ENCODE measurements at places on chromosomes 13 and 19.

DNA sequence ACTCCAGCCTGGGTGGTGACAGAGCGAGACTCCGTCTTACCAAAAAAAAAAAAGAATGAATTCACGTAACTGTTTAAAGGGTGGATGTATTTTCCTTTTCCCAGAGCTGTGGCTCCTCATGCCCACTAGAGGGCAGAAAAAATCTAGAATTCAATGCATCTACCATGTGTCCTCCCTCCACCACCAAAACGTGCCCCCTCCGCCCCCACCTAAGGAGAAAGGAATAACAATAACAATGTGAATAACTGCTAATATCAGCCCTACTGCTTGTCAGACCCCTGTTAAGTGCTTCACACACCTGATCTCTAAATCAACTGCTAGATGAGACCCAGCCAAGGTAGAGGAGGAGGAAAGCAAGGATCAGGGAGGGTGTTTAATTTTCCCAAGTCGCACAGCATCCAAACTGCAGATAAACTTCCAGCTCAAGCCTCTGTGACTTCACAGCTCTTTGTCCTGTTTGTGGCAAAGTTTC is 20.2 kb upstream of the PNMA8B start:
- DNase-seq: no peak

DNA sequence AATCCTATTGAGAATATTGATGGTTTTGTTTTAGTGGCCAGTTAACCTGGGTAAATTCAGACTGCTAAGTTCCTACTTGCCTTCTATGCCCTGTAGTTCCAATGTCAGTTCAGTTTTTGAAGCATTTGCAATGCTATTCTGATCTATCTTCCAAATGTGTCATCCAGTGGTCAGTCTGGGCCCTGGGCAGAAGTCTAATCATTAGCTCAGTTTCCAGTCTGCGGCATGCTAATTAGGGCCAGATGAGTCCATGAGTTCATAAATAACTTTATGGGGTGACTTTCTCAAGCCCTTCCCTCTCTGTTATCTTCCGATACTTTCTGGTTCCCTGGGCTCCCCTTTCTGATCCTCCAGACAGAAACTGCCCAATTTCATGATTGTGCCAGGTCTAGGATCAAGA is 32.7 kb downstream of the FAM187B start:
- DNase-seq: no peak

DNA sequence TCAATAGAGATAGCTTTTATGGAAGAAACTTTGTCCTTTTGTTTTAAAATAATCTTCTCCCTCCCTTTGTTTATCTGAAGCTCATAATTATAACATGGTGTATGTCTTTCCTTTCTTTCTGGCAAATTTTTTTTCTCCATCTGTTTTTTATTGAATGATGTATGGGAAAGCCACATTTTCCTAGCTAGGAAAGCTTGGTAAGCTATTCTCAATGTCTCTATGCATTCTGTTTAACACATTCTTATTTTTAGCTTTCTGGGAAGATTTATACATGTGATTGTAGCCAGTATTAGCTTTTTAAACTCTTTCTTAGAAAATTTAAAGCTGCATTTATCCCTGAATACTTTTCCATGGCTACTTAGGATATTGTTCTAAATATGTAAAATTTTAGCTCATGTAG is 124.9 kb upstream of the CSNK1A1L start:
- DNase-seq: no peak

- no peak for DNase-seq
Observed at GRCh38 chr19:37790244-37790925, 11.0 kb upstream of the ZNF573 start.

DNA sequence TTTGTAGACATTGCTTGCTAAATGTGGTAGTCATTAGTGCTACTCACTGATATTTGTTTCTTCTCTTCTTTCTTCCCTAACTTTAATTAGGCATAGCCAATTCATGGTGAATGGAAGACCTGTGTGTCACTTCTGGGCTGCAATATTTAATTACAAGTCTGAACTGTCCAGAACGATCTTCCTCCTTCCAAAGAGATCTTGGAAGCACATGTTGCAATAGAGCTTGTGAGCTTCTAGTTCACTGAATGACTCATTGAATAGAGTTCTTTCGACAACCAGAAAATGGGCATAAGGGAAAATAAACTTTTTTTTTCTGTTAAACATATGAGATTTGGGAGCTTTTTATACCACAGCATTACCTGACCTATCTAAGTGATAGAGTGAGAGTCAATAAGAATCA is 1264.6 kb downstream of the PCDH9 start:
- no peak for DNase-seq

- DNase-seq: no peak
Observed at GRCh38 chr13:43061496-43062280, 38.3 kb downstream of the DNAJC15 start.

GRCh38 chr13:20709782-20710181 is 6.3 kb downstream of the IL17D start:
- DNase-seq: no peak

- no peak for DNase-seq
Observed at GRCh38 chr13:25702386-25702785, 330.6 kb downstream of the ATP8A2 start.

GRCh38 chr19:23762884-23763711 is 4.4 kb upstream of the ZNF681 start:
- peak; percentile 84 for DNase-seq

GRCh38 chr19:17739121-17739875 is 12.0 kb upstream of the FCHO1 start:
- no peak for DNase-seq

- no peak for DNase-seq
Observed at GRCh38 chr13:61927648-61928047, 512.0 kb upstream of the PCDH20 start.

DNA sequence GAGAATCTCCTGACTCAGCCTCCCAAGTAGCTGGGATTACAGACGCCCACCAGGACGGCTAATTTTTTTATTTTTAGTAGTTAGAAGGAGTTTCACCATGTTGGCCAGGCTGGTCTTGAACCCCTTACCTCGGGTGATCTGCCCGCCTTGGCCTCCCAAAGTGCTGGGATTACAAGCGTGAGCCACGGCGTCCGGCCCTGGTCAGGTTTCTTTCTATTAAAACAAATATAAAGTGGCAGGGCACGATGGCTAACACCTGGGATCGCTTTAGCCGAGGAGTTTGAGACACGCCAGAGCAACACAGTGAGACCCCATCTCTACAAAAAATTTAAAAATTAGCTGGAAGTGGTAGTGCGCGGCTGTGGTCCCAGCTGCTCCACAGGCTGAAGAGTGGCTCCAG is 1.5 kb upstream of the MED25 start:
- DNase-seq: no peak

DNA sequence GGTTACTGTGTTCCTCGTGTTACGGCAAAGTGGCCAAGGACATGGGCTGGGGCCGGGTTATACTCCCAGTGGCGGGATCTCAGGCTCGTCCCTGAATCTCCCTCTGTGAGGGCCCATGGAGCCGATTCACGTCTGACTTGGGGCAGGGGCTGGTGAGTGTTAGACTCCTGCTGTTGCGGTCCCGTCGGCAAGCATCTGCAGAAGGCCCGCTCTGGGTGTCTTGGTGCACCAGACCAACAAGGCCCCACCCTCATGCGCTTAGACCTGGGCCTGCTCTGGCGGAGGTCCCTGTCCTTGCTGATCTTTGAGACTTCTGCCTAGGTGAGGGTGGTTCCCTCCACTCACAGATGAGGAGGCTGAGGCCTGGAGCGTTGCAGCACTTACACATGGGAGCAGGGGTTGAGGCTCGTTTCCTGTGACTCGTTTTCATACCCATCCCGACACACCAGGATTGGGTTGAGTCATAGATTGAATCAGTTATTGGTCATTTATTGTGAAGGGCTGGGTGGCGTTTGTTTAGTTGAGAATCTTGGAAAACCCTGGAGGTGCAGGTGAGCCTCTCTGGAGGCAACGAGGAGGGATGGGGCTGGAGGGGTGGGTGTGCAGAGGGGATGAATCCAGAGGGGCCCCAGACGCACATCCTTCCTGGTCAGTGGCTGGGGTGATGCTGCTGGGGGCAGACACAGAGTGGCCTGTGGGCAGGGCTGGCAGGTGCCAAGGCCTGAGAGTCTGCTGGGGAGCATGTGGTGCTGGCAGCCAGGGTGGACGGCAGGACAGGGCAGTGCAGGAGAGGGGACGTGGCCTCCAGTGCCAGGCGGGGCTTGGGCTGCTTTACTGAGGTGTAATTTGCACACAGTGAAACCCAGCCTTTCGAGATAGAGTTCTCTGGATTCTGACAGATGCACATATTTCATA is 4.6 kb downstream of the EPN1 start:
- DNase-seq: no peak

GRCh38 chr19:35329323-35329722 is 336 bp downstream of the CD22 start:
- no peak for DNase-seq
